ENCODE measurements at places on chromosomes 12 and 14.

DNA sequence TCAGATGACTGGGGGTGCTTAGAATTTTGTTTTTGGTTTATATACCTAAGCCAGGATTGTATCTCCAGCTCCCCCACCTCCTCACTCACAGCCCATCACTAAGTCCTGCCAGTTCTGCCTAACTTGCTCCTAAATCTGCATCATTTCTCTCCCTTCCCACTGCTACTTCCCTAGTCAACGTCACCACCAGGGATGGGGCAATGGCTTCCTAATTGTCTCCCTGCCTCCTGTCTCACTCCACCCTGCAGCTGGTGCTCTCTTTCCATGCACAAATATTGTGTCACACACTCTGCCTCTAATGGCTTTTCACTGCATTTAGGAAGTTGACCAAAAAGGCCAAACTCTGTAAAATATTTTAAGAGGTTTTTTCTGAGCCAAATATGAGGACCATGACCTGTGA lies 11.5 kb downstream of the OAS2 start:
- DNase-seq, result no peak

DNA sequence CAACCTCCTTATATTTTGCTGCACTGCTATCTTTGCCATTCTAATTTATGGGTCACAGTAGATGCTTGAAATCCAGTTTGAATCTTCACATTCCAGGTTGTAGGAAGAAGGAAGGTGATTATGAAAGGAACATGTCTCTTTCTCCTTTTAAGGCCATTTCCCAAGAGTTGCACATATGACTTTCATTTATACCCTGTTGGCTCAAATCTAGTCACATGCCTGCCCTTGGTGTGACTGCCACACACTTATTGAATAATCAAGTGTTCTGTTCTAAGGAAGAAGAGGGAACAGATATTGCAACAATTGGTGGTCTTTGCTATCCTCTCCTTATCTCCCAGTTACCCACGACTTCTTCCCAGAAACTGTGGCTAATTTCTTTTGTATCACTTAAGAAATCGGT lies 404.3 kb downstream of the TMEM117 start:
- no peak for DNase-seq

DNA sequence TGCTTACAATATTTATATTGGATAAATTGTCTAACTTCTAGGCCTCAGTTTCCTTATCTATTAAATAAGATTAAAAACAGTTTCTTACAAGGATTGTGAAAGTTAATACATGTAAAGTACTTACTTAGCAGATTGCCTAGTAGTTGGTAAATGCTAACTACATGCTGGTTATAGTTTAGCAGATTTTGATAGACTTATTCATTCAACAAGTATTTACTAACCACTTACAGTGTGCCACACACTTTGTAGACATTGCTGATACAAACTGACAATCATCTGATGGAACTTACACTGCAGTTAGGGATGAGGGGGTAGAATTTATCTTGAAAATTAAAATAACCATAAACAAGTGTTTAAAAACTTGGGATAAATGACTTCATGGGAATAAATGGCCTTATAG lies 50.4 kb downstream of the ARID2 start:
- DNase-seq, result no peak

- DNase-seq, result no peak
These were observed 93.5 kb downstream of the NUAK1 start for GRCh38 chr12:106045251-106045674.

DNA sequence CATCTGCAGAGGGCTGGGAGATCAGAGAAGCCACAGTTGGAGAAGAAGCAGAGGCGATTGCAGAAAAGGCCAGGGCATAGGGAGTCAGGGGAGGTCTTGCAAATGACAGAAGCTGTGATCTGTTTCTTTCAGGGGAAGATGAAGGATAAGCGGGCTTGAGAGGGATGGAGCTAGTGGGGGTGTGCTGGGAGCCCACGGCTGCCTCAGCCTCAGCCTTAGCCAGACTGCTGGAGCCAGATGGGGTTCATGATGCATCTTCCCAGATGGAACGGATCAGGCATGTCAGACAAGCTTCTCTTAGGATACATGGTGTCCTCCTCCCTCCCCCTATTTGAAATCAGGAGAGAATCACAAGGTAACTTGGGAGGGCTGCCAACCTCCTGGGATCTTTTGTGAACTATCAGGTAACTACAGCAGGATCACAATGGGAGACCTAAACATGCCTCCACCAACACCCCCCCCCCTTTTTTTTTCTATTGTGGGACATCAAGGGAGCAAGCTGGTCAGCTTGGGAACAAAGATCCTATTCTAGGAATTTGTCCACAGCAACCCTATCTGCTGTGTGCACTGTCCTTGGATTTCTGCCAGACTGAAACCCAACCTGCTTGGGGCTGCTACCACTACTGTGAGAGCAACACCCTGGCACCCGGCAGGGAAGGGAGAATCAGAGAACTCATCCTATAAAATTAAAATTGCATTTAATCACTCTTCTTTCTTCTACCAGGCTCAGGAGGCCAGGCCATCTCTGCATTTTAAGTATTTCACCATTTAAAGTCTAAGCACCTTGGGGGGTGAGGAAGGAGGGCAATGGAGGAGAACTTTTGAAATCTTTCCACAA lies 10.7 kb upstream of the ATP2A2 start:
- DNase-seq, result peak; percentile 64

DNA sequence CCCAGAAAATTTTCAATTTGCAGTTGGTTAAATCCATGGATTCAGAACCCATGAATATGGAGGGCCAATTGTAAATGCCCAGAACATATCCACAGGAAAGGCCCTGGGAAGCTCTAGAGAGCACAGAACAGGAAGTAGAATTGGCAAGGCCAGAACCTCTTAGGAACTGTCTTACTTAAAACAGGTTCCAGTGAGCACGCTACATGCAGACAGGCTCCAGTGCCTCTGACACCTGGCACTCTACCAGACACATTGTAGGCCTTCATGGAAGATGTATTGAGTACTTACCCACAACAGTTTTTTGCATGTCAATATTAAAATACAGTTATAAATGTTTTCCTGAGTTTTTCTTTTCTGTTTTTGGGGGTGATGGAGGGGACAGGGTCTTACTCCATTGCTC lies 188.2 kb upstream of the FRMD6 start:
- no peak for DNase-seq

DNA sequence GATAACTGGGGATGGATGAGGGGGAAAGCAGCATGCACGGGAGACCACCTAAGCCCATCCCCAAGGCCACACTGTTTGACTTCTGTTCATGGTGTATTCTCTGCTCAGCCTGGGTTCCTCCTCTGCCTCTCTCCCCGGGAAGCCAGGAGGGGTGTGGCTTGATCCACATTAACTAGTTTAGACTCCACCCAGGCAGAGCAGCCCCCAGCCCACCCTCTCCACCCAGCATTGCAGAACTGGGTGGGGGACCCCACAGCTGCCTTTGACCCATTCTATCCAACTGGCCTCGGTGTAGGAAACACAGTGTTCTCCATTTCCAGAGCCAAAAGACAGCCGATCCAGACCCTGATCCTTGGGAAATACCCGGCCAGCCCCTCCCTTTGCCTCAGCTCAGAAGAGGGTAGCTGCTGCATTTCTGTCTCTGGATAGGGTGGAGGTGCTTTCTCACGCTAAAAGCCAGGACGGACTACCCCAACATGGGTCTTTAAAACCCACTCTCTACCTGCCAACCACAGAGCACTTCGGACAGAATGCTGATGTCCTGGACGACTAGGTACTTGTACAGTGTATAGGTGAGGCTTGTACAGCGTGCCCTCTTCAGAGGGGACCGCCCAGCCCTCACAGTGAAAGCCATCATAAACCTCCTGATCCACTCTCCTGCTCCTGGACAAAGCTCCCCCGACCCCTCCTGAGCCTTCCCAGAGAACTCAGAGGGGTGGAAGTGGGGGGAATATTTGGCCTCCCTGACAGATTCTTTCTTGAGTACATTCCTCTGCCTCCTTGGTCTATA lies 9.4 kb downstream of the SPRYD3 start:
- no peak for DNase-seq
